GM04503 (cell line): ENCODE measurements at places on chromosomes 1 and 21.

DNA sequence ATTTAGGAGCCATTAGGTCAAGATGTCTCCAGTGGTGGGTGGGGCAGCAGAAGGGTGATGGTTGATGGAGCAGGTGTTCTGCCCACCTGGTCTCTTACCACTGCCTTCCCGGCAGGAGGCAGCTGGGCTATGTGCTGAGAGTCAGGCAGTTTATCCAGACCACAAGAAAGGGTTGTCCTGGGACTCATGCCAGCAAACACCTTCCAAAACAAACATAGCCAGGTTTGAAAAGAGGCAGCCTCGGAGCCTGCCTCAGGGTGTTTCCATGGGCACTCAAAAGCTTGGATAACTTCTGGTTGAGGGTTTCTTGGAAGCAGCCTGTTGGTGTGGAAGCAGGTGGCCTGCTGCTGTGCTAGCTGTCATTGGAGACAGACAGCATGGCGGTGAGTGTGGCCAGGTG, 187.2 kb downstream of the PCP4 start:
- DNase-seq = no peak

GRCh38 chr1:91682882-91683597, 182.4 kb downstream of the CDC7 start:
- DNase-seq = no peak

DNA sequence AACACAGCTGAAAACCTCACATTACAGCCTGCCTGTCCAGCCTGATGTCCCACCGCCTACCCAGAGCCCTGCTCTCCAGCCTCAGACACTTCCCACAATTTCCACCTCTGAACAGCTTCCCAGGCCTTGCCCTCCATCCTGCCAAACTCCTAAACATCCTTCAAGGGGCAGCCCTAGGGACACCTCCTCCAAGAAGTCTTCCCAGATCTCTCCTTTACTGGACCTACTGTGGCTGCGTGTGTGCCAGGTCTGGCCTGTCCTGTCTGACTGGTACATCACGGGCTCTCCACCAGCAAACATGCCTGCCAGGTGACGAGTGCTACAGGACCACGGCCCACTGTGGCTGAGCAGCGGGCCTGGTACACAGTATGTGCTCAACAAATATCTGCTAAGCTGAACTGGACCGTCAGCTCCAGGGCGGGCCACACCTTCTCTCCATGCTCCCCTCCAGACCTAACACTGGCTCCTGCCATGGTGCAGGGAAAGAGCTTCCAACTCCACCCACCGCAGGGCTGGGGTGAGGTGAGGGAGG, 28.8 kb downstream of the CHD5 start:
- no peak for DNase-seq

GRCh38 chr1:200452850-200453552, 43.2 kb upstream of the ZNF281 start:
- DNase-seq = no peak

DNA sequence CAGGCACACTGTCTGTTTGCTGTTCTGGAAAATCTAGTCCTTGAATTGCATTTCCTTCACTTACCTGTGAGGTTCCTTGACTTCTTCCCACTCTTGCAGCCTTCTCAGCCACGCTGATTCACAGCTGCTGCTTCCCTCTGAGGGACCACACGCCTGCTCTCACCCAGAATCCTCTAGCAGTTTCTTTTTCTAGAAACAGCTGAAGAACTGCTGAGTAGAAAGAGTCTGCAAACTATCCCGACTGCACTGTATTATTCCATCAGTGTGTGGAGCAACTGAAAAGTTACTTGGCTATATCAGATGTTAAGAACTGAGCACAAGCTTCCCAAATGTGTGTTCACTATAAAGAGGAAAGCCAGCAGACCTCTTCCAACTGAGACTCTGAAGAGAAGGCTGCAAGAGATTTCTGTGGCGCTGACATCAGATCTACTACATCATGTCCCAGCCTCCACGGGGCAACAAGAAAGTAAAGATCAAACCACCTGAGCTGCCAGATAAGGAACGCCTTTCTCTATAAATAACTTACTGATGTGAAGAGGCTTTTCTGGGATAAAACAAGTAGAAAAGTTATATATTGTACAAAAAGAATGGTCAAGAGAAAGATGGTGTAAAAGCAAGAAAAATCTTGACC, 226.6 kb downstream of the RERE start:
- DNase-seq = no peak

- no peak for DNase-seq
Measured at GRCh38 chr1:92968138-92969032, 7.1 kb upstream of the DIPK1A start.

DNA sequence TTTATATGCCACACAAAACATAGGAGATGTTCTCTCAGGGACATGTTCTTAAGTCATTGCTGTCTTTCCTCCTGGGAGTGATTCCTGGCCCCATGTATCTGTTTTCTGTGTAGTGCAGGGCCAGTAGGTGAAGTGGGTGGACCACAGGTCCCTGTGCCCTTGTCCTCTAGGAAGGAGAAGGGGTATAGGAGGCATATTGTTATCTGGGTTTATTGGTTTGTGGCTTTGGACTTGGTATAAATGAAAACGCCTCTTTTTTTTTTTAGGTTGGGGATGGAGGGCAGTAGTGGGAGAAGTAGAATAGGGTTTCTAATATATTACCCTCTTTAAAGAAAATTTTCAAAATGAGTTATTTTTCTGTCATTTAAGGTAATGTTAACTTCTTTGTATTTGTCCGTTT, 29.4 kb downstream of the DYRK1A start:
- no peak for DNase-seq

DNA sequence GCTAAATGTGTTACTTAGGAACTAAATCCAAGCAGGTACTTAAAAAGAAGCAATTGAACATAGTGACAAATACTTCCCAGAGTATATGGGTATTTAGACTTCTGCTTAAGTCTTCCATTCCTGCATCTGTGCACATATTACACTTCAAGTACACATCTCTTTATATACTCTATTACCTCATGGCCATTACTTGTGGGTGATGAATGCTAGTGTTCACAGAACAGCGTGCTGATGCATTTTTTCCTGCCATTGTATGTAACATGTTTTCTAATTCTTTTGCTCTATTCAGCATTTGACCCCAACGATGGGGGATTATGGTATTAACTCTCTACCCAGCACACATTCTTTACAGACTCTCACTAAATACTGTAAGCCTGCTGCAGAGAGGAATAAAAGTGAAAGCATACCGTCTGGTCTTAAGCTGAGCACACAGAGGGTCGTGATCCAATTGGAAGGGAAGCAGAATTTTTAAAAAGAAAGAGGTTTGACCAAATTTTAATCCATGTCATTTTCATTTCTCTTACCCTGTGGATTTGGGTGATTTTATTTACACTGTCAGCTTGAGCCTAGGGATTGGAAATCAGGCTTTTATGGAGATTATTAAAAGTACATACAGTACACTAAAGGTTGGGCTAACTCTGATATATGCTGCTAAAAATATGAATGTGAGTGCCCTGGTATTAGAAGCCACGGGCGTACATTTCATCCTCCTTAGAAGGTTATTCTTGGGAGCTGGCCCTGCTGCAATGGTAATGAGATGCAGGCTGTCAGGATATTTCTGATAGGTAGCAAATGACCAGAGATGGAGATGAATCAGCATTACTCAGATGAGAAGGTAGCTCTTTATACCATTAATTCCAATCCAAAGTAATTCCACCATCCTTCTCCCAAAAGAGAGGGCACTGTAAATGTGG, 95.5 kb upstream of the PROX1 start:
- DNase-seq = no peak

DNA sequence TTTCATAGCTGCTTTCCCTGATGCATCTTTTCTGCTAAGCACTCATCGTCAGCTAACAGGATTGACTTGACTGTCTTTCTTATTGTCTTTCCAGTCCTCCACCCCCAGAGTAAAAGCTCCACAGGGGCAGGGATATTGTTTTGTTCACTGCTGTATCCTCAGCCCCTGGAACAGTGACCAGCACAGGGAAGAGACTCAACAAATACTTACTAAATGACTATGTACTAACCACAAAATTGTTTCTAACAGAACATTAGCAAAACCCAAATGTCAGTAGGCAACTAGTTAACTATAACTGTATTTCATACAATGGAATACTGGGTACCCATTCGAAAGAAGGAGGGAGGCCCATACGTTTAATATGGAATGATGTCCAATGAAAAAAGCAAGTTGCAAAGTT, 53.0 kb downstream of the BCAR3 start:
- no peak for DNase-seq

- no peak for DNase-seq
Measured at GRCh38 chr1:110561596-110561995, 42.6 kb upstream of the KCNA10 start.

- DNase-seq = no peak
Measured at GRCh38 chr1:117928881-117929342, 509 bp downstream of the GDAP2 start.

DNA sequence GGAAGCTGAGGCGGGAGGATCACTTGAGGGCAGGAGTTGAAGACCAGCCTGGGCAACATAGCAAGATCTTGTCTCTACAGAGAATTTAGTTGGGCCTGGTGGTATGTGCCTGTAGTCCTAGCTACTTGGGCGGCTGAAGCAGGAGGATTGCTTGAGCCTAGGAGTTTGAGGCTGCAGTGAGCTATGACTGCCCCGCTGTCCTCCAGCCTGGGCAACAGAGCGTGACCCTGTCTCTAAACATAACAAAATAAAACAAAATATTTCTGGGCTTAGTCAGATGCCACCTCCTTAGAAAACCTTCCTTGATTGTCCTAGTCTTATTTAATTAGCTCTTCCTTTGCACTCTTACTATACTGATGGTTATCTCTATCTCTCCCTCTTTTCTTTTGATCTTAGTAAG, 8.5 kb downstream of the TGFB2 start:
- DNase-seq = no peak

GRCh38 chr1:8238141-8239038, 79.5 kb upstream of the SLC45A1 start:
- DNase-seq = peak; percentile 75

- no peak for DNase-seq
Measured at GRCh38 chr1:33317946-33318345, 3.0 kb downstream of the A3GALT2 start.

- no peak for DNase-seq
Measured at GRCh38 chr1:108080448-108080847, 115.5 kb upstream of the VAV3 start.

DNA sequence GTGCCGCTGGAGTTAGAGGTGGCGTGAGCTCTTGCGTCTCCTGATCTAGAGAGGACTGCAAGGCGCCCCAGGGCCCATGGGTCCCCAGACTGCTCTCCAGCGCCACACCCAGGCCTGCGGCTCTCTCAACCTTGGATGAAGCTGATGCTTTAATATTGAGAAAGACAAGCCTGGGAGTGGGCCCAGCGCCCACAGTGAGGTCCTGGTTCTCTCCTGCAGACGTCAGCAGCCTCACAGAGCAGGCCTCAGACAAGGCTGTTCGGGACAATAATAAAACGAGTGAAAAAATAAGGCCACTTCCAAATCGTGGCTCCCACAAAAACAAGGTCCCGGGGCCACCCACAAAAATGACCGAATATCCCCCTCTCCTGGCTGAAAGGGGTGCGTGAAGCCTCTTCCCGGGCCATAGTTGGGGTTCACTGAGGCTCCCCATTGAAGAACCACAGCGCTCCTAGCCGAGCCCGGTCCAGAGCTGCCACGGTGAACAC, 6.0 kb upstream of the DNMT3L start:
- no peak for DNase-seq

DNA sequence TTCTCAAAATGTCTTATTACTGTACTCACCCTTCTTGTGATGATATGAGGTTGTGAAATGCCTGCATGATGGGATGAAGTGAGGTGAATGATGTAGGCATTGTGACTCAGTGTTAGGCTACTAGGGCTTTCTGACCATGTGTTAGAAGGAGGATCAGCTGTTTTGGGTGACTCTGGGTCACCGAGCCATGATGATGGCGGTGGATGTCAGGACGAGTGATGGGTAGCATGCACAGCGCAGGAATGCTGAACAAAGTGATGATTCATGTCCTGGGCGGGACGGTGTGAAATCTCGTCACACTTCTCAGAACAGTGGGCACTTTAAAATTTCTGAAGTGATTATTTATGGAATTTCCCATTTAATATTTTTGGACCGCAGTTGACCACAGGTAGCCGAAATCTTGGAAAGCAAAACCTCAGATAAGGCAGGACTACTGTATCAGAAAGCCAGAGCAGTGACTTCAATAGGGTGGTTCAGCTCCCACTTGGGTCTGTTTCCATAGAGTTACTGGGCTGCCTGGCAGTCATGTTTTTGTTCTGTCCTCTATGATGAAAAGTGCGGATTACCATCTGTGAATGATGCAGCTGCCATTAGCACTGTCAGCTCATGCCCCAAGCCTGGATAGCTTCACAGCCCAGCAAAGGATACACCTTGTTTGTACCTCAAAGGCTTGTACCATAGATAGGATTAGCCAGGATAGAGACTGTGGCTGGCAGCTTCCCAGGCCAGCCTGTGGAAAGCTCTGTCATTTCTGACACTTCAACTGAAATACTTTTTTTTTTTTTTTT, 26.6 kb downstream of the IL6R start:
- peak; percentile 98 for DNase-seq

- no peak for DNase-seq
Measured at GRCh38 chr1:67687198-67687545, 2.2 kb downstream of the GADD45A start.

DNA sequence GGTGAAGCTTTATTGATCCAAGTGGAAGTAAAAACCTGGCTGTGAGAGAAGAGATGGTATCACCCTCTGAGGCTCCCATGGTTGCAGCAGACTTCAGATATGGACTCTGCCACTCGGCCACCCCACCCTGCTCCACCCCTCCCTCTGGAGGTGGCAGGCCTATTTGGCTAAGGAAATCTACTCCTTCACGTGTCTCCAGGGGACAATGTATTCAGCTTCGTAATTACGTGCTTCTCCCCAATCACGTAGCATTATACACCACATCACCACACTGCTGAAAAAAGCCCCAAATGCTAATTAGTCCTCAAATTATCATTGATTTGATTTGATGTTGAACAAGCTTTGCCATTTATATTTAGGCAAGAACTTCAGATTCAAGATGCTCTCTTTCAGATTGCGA, 220.7 kb downstream of the OMA1 start:
- DNase-seq = no peak

GRCh38 chr1:29698033-29698432, 461.7 kb downstream of the PTPRU start:
- no peak for DNase-seq

GRCh38 chr1:110420874-110421793, 13.6 kb upstream of the LAMTOR5 start:
- DNase-seq = peak; percentile 16

DNA sequence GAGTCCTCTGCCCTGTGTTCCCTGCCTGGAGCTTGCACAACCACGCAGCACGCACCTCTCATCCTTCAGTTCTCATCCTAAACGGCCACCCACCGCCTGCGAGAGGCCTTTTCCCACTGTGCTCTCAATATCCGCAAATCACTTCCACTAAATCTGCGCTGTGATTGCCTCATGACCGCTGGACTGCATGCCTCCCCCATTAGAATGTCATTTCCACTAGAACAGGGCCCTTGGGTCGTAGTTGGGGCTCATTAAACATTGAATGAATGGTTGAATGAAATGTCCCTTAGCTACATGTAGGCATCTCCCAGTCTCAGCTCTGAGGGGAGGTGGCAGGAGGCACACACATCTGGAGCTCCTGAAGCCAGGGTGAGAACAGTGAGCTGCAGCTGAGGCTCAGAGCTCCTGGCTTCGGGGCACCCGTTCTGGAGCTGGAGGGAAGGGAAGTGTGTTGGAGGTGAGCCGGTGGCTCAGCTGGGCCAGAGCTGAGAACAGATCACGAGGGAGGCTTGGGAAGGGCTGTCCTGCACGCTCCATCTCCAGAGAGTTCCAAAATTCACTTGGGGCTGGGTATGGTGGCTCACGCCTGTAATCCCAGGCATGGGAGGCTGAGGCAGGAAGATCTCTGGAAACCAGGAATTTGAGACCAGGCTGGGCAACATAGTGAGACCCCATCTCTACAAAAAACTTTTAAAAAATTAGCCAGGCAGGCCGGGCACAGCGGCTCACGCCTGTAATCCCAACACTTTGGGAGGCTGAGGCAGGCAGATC, 30.4 kb downstream of the TMEM201 start:
- DNase-seq = no peak
